IMR-90 (cell line): ENCODE measurements at places on chromosomes 4 and X. TPM values are rescaled to one million over a fixed set of nuclear protein-coding genes. Genes with fewer than 3 reads are reported as not detected.
A peak's percentile ranks its signal among the peaks of the same experiment; 100 is the strongest.

DNA sequence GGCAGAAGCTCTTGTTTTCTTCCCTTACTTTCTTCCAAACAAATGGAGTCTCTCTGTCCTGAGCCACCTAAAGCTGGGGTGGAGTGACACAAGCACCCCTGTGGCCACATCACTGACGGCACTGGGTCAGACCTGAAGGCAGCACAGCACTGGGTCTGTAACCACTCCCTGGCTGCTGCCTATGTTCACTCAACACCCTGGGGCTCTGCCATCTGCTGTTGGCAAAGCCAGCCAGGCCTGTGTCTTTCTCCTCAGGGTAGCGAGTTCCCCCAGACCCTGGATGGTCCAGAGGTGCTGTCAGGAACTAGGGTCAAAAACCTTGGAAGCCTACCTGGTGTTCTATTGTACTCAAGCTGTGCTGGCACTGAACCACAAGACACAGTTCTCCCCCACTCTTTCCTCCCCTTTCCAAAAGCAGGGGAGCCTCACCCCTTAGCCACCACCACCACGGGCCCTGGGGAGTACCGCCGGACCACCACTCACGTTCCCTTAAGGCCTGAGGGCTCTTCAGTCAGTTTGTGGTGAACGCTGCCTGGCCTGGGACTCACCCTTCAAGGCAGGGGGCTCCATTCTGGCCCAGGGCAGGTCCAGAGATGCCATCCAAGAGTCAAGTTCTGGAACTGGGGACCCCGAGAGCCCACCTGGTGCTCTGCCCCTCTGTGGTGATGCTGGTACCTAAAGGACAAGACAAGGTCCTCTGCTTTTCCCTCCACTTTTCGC lies 31.5 kb downstream of the TMEM271 start:
- no peak for DNase-seq

DNA sequence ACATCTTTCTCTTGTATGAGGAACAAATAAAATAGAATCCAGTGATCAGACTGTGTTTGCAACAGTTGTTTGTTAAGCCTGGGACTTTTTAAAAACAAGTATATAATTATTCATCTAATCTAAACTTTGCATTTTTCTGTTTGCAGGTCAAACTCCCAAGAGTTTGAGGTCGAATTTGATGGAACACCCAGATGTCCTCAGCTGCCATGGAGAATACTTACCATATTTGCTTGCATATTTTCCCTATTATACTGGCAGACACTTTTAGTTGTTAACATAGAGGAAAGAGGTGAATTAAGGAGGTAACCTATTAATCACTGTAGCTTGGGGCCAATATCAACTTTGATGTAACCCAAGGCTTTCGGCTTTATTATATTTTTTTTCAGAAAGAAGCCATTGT lies 401.5 kb upstream of the DIPK2B start:
- DNase-seq = peak; percentile 30

DNA sequence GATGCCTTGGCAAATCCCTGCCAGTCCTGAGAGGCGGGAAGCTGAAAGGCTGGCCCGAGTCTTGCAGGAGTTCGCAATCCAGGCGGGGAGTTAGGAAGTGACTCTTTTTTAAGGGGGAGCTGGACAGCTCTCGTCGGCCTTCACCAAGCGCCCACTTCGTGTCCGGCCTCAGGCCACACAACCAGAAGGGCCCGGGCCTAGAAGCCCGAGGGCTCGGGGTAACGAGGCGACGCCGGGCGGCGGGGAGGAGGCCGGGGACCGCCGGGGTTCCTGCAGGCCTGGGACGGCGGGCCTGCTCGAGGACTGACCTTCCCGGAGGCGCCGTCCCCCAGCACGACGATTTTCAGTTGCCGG lies 395 bp downstream of the RAB28 start:
- DNase-seq = peak; percentile 74

- no peak for DNase-seq
These were observed 139.4 kb upstream of the SCML1 start for GRCh38 chrX:17597836-17598439.

DNA sequence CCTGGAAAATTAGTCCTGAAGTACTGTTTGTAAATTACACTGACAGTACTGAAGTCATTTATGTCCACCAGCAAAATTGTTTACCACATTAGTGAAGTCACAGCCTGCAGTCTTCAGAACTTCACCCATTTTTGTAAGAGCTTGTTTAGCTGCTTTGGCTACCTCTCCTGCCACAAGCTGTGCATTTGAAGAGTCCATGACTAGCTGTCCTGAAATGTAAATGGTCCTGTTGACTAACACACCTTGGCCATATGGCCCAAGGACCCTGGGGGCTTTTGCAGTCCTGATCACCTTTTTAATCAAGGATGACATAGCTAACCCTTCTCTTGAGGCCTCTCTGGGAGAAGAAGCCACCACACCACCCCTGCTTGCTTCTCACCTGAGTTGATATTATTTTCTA lies 21.4 kb upstream of the ZNF518B start:
- DNase-seq = no peak

DNA sequence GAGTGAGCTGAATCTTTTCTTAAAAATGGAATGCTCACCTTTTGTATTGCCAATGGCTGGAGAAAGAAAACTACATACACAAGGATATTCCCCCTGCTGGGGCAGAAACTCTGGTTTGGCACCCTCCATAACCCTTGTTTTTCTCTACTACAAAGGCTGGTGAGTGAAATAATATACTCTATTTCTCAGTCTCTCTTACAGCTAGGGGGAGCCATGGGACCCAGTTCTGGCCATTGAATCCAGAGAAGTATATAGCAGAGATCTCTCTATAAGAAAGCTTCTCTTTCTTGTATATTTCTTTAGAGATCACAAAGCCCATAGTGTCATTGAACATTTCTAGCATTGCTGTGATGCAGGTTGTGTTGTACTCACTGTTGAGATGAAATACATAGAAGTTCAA lies 49.8 kb downstream of the SMPX start:
- DNase-seq = no peak

- peak; percentile 22 for DNase-seq
These were observed 141.9 kb downstream of the THOC2 start for GRCh38 chrX:123590842-123591486.

DNA sequence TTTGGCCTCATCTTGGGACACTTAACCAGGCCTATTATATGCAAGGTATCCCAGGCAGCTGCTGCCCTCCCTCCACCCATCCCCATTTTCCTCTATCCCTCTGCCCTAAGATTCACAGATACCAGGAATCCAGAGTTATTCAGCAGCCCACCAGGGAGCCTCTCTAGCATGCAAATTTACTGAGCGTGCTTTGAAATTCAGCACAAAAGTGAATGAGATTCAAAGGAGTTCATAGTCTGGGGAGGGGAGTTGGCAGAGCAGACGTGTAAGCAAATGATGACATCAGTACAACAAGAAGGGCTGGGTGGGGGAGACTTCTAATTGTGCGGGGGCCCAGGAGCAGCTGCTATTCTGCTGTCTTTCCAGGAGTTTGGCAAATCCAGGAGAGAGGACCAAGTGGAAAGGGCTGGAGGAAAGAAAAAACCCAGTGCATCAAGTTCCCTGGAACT lies 1.7 kb upstream of the MTM1 start:
- DNase-seq = no peak

- no peak for DNase-seq
These were observed 229.6 kb upstream of the DIAPH2 start for GRCh38 chrX:96455078-96455477.

DNA sequence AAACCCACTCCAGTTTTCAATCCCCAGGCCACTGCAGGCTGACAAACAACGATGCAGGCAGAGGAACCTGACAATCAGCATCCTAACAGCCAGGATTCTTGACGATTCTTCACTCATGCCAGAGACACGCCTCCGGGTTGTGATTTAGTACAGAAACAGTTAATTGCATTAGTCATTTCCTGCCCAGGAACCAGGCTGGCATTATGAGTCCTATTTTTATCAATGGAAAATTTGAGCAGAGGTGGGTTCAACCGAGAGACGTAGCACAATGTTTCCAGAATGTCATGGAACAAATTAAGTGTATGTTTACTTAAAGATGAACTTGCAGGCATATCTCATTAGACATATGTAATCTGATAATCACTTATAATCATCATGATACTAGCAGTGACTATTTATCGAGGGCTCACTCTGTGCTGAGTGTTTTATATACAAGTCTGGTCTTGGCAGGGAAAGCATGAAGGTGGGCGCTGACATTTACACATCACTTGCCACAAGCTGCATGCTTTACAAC lies 159.7 kb downstream of the NSUN7 start:
- peak; percentile 82 for DNase-seq

GRCh38 chr4:185134307-185134869 lies 8.7 kb upstream of the SLC25A4 start:
- DNase-seq = peak; percentile 61

GRCh38 chr4:67393699-67394281 lies 151.5 kb downstream of the CENPC start:
- peak; percentile 50 for DNase-seq

DNA sequence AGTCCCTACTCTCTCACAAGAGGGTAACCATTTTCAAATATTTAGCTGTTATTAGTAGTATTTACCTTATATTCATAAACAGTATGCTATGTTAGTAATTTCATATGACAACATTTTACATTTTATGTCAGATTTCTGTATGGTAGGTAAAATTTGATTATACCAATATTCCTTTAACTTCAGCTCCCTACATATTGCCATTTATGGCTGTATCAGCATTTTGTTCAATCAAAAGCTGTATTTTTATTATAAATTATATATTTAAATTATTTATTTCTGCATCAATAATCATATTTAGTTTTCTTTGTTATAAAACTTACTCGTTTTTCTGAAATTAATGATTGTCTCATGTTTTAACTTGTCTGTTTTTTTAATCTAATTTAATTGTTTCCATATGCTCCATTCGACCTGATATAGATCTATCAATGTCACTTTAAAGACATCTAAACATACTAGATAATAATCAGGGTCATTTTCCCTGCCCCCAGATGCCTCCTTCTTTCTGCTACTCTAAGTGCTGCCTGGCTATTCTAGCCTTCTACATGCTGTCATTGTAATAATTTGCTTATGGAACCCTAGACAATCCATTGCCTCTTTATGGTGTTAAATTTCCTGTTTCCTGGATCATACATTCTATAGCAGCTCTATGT lies 1976.7 kb upstream of the ADGRL3 start:
- no peak for DNase-seq

DNA sequence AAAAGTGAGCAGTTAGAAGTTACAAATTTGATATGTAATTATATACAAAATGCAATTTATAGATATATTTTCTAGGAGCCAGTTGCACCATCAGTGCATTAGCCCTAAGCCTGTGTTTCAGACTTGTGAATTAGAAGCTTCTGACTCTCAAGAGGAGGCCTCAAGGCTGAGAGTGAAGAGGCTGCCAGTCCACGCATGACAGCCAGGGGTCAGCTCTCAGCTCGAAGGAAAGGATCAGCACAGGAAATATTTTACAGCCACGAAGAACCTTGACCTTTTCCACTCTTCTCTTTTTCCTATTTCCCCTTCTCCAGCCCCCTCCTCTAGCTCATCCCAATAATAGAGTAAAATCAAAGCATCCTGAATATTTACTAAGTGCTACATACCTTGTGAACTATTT lies 642.4 kb downstream of the TRIML1 start:
- peak; percentile 16 for DNase-seq

- peak; percentile 48 for DNase-seq
These were observed 425.2 kb upstream of the FTHL17 start for GRCh38 chrX:31497086-31497485.

- DNase-seq = no peak
These were observed 1509.4 kb downstream of the TECRL start for GRCh38 chr4:62899646-62900364.

GRCh38 chrX:50430917-50431575 lies 39.6 kb downstream of the DGKK start:
- DNase-seq = no peak

DNA sequence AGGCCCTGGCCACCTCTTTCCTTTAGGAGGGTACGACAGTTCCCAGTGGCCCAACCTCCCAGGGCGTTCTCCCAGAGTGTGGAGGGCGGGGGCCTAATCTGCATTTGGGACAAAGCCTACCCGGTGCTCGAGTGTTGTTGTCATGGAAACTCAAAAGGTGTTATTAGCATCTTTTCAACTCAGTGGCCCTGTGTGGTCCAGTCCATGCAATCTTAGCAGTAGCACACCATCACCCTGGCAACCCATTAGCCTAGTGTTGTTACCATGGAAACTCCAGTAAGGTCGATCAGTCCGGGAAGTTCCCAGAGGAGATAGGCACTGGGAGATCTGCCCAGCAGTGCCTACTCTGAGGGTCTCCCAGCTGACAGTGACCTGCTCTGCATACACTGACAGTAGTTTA lies 20.2 kb downstream of the APLN start:
- DNase-seq = no peak

DNA sequence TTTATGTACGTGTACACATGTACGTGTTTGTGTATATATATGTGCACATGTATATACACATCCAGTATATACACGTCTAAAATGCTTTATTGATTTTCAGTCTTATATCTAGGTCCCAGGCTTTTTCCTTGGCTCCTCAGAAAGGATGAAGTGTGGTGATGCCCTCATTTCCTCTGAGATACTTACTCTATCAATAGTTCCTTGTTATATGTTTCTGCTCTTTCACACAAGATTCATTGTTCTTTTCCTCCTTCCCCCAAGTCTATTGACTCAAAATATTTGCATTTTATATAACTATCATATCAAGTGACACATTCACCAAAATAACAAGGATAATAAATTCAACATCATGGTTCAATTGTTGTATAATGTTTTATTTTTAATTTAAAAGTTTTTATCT lies 359.2 kb downstream of the EPHA5 start:
- no peak for DNase-seq

GRCh38 chrX:79300856-79301255 lies 66.3 kb downstream of the ITM2A start:
- DNase-seq = no peak

GRCh38 chr4:108287834-108288413 lies 119.2 kb upstream of the LEF1 start:
- DNase-seq = no peak

DNA sequence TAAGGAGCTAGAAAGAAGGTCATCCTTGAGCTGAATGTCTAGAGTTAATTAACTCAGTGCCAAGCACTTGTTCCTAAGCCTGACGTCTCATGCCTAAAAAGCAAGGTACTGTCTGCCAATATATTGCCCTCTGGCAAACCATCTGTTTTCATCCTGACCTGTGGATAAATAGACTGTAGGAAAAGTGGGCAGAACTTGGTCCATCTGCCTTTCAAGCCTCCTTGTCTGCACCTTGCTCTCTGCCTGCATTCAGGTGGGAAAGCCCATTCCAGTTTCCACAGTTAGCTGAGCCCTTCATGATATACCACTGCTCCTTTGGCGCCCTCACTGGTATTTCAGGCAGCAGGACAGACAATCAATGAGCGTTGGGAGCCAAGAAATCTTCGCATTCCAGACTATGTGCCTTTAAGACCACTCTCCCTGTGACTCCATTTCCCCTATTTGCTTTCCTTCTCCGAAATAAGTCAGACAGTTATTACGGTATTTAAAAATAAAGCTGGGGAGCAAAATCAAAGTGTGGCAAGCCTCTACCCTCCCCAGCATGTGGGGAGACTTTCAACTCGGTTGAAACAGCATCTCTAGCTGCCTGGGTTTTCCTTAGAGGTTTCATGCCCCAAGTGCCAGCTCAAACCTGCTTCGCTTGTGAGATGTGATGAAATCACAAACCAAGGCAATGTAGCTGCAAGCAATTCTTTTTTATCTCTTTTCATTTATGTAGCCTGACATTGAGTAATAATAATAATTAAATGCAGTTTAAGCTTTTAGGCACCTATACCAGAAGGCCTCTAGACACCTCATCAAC lies 2.5 kb upstream of the CCDC149 start:
- DNase-seq = no peak

The XG gene
- not detected in 2 replicates for polyA plus RNA-seq

The KLKB1 gene
- polyA plus RNA-seq = 0.03 TPM in 1 of 2 replicates, not detected in the other

The IL1RAPL1 gene
- polyA plus RNA-seq = 1.4 and 1.5 TPM in 2 replicates

The ASB5 gene
- 0.21 and 0.32 TPM in 2 replicates for polyA plus RNA-seq

The FATE1 gene
- not detected in 2 replicates for polyA plus RNA-seq

The LRPAP1 gene
- polyA plus RNA-seq = 171 and 175 TPM in 2 replicates

The SSX1 gene
- not detected in 2 replicates for polyA plus RNA-seq

The HHIP gene
- 7.8 and 9.6 TPM in 2 replicates for polyA plus RNA-seq

The CPEB2 gene
- 9.4 and 12.0 TPM in 2 replicates for polyA plus RNA-seq

The CCDC120 gene
- 2.0 and 2.2 TPM in 2 replicates for polyA plus RNA-seq
